H4 (cell line): ENCODE measurements at places on chromosomes 5 and 9. TPM values are rescaled to one million over a fixed set of nuclear protein-coding genes. Genes with fewer than 3 reads are reported as not detected.
A peak's percentile ranks its signal among the peaks of the same experiment; 100 is the strongest.

ANKRD18B gene
- total RNA-seq = 0.75 TPM in 1 of 2 replicates, not detected in the other

TPM2 gene
- total RNA-seq = 2.7 and 3.9 TPM in 2 replicates

ANKRD31 gene
- total RNA-seq = 0.14 and 0.33 TPM in 2 replicates

STOM gene
- total RNA-seq = 38.2 and 47.0 TPM in 2 replicates

IL9 gene
- not detected in 2 replicates for total RNA-seq

PCDHGA2 gene
- total RNA-seq = 0.99 and 1.6 TPM in 2 replicates

DNAJC25 gene
- 10.3 and 11.6 TPM in 2 replicates for total RNA-seq

SPATA31E1 gene
- total RNA-seq = not detected in 2 replicates

PCDH12 gene
- total RNA-seq = not detected in 2 replicates

DNA sequence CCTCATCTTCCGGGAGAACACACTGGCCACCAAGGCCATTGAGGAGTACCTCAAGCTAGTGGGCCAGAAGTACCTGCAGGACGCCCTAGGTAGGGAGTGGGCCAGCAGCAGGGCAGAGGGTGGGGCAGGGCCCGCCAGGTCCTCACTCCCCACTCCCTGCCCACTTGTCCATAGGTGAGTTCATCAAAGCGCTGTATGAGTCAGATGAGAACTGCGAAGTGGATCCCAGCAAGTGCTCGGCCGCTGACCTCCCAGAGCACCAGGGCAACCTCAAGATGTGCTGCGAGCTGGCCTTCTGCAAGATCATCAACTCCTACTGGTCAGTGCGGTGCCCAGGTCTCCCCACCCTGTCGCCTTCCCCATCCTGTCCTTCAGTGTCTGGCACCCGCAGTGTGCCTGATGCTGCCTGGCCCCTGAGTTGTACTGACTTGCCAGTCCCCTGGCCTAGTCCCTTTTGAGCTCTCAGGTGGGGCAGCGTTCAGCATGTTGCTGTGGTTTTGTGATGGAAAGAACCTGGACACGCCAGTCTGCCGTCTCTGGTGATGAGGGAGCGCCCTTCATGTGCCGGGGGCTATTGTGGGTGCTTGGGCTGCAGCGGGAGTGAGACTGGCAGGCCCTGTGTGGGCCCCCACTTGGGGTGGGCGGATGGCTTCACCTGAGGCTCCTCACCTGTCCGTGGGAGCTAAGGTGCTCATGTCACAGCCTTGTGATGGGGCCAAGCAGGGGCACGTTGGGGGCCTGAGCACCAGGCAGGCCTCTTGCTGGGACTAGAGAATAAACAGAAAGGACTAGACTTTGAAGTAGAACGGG lies 112.3 kb downstream of the DAB2IP start:
- DNase-seq = no peak

DNA sequence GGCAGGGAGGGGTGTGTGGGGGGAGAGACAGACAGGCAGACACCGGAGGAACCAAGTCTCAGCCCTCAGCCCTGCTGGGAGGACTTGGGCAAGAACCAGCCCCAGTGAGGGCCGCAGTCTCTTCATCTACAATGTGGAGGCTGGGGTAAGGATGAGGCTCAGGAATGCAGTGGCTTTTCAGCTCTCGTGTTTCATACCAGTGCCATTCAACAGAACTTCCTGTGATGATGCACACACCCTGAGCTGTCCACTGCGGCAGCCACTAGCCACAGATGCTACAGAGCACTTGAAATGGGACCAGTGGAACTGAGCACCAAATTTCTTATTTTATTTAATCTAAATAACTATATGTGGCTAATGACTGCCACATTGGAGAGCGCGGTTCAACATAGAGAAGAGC lies 10.7 kb downstream of the CAMK2A start:
- DNase-seq = peak; percentile 37

DNA sequence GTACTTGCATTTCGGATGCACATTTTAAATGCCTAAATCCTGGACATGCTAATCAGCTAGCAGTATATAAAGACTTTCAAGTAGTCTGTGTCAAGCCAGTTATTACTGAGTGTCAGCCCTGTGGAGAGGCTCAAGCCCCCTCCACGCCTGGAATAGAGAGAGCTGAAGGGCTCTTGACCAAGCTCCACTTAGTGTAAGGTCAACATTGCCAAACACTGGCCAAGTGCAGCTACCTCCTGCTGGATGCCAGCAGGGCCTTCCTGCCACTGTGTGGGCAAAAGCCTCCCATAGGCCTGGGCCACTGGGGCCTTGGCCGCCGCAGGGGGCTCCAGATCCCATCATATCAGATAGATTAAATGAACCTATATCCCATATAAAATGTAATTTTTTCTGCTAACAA lies 239.4 kb upstream of the PANK3 start:
- no peak for DNase-seq

- DNase-seq = no peak
Observed at GRCh38 chr5:26877154-26877553, 161.2 kb downstream of the CDH9 start.

- DNase-seq = no peak
Observed at GRCh38 chr5:9124071-9124470, 421.8 kb downstream of the SEMA5A start.

GRCh38 chr5:164234321-164234720 lies 728.9 kb downstream of the MAT2B start:
- no peak for DNase-seq

- no peak for DNase-seq
Observed at GRCh38 chr5:56677690-56678305, 137.6 kb upstream of the MAP3K1 start.

DNA sequence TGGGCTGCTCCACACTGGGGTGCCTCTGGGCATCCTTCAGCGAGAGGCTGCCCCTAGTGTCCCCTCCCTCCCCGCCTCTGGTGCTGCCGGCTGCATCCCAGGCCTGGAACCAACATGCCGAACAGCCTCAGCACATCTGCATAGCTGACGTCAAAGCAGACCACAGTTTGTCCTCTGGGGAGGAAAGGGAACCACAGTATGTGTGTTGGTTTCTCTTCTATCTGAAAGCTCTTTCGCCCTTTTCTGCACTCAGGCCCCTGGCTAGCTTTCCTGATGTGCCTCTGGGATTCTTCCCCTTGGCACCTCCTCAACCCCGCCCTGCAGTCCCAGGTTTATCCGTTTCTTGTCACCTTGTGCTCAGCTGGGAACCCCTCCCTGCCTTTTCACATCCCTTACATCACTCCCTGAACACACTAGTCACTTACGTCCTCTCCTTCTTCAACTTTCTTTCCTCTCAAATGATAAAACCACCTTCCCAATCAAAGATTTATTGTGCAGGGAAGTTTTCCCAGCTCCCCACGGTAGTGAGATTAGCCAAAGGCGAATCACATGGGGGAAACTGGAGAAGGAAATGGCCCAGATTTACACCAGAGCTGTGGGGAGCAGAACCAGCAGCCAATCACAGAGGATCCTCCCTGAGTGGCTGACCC lies 35.5 kb upstream of the B4GALT1 start:
- peak; percentile 75 for DNase-seq

DNA sequence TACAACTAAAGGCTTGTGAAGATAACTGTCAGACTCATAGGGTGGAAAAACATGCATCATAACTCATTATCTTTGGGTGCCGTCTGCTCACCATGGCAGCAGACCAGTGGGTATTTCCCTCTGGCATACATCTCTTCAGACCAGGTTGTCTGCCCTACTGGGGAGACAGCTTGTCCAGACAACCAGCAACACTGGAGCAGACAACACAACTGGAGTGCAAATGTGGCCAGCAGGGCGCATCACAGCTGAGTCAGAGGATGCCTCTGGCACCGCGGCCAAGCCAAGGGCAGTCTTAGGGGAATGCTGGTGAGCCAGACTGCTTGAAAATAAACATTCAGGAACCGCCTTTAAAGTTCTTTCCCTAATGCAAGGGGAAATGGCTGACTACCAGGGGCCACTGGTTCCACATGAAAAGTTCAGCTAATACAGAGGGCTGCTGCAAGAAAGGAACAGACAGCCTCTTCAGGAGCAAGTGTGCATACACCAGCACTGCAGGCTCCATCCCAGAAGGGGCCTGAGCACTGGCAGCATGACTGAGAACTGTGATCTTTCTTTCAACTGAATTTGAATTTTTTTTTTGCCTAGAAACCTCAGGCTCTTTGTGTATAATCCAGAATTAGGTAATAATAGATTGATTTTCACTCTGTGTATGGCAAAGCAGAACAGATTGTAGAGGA lies 77.3 kb downstream of the MAMDC2 start:
- peak; percentile 86 for DNase-seq

DNA sequence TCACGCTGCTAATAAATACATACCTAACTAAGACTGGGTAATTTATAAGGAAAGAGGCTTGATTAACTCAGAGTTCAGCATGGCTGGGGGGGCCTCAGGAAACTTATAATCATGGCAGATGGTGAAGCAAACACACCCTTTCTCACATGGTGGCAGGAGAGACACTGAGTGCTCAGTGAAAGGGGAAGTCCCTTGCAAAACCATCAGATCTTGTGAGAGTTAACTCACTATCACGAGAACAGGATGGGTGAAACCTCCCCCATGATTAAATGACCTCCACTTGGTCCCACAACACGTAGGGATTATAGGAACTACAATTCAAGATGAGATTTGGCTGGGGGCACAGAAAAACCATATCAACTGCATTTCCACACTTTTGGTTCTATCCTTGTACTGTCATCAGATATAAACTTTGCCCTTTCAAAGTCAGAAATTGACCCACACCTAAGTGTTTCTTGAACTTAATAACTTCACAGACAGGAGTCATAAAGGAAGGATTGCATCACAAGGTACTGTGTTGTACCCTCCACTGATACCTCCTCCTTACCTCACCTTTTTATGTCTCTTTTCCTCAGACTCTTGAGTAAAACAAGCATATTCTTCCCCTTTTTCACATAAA lies 319.1 kb upstream of the PIK3R1 start:
- no peak for DNase-seq

DNA sequence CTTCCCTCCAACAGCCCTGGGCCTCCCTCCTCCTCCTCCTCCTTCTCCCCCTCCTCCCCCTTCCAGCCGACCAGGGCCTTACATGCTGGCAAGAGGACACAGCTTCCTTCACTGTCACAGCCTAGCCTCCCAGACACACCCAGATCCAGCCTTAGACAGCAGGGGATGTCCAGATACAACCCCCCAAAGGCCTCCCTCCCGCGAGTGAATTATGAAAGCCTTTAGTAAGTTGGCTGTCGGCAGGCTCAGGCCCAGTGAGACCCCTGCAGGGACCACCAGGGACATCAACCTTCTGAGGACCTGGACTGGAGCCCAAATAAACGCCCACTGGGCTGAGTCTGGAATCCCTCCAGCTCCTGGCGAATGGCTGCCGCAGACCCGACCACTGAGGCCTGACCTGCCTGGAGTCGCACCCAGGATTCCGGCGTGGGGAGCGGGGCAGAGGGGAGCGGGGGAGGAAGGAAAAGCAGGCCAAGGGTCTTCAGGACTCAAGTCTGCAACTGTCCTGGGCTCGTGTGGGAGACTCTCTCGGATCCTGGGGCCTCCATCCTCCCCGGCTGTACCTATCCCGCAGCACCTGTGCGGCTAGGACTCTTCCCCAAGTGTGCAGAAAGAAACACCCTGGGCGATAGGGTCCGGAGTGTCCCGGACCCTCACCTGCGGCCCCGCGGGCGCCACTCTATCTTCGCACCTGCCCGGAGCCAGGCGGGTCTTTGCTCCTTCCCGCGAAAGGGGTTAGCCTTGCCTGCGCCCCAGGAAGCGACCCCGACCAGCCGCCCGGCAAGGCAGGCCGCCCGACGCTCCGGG lies 705 bp downstream of the SEPTIN8 start:
- peak; percentile 34 for DNase-seq

DNA sequence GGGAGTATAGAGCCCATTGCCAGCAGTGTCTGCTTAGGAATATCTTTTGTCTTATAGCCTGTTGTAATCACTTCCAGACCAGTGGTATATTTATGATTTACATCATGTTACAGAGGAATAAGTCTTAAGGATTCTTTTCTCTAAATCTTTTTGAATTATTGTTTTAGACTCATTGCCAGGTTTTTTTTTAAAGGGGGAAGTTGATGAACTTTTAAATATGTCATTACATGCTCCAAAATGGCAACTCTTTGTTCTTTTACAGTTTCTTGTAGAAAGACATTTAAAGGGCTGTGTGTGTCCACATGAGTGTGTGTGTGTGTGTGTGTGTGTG lies 59.4 kb upstream of the NFIB start:
- DNase-seq = no peak

GRCh38 chr5:1018596-1018995 lies 10.0 kb downstream of the NKD2 start:
- DNase-seq = no peak

DNA sequence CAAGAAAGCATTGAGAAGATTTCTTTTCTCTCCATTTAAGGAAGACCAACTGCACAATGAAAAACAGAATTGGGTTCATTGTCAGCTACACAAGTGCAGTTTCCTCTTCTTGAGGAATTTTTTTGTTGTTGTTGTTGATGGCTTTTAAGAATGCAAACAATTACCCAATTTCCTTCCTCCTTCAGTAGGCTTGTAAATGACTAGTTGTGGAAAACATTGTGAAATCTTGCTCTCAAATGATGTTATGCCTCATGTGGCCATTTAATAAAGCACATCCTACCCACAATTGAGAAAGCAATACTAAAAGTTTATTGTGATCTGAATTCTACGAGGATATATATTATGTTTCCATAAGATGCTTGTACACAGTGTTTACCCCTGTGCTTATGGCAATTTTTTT lies 171.6 kb downstream of the FAM174A start:
- peak; percentile 70 for DNase-seq

DNA sequence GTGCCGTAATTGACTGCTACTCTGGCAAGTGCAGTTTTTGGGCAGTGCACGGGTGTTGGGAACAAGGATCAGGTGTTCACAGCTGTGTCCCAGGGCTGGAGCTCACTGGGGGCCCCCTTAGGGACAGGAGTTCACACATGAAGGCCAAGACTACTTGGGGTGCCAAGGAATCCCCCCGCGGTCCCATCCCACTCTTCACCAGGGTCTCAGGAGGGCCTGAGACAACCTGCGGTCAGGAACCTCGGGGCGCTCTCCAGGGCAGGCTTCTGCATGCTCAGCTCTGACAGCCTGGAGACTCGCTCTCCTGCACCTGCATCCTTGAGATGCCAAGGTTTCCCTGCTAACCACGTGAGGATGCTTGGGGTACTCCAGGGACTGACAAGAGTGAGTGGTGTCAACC lies 2.3 kb upstream of the MAN1B1 start:
- no peak for DNase-seq
